Breast epithelium (tissue), 4 donors: ENCODE measurements at places on chromosomes 2 and 18. TPM values are rescaled to one million over a fixed set of nuclear protein-coding genes. Genes with fewer than 3 reads are reported as not detected.
A peak's percentile ranks its signal among the peaks of the same experiment; 100 is the strongest.

DNA sequence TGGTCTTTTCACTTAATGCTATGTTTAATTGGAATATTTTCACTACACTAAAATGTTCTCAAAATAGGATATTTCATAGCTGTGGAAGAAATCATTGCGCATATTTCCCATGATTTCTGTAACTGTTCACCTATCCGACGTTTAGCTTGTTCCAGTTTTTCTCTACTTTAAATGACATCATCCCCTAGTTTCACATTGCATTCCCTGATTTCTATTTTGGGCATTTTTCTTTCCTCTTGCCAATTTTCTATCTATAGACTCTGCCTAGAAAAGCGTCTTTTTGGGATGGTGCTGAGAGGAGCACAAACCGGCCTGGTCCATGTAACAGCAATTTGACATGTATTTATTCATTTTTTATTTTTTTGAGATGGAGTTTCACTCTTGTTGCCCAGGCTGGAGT, 163.4 kb downstream of the SH3RF3 start:
- DNase-seq: no peak

DNA sequence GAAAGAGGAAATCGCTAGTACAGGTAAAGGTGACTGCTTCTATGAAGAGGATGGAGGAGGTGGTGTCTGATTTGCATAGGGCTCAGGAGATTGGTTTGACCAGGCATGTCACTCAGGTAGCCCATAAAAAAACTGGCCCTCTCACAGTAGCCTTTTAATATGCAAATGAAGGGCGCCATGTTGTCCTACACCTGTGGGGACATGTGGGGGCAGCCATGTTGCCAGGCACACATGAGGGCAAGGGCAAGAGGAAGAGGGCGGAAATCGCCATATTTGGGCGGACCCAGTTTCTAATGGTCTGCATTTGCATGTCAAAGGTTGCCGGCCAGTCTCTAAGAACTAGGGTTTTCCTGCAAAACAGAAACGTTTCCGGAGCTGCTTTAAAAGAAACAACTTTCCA, 1330.6 kb downstream of the DSC3 start:
- DNase-seq: no peak

Gene COLEC11
- 0.33 TPM for total RNA-seq

Gene TRABD2A
- 7.4 TPM for total RNA-seq

Gene COL6A3
- 907 TPM for total RNA-seq

- DNase-seq: no peak
Measured at GRCh38 chr2:46256563-46257142, 40.6 kb upstream of the EPAS1 start.

Gene REEP1
- 3.8 TPM for total RNA-seq

DNA sequence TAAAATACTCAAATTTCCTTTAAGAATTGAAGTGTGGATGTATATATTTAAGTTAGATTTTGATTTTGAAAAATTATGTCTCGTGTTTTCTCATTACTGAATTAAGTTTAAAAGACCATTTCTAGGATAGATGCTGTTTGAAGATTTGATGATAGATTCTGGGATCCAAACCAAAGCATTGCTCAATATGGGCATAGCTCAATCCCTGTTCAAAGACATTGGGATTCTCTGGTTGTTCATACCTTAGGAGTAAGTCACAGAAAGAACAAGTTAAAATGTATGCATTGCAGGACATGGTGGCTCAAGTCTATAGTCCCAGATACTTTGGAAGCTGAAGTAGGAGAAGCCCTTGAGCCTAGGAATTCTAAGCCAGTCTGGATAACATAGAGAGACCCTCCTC, 622.3 kb downstream of the ADCYAP1 start:
- no peak for DNase-seq

DNA sequence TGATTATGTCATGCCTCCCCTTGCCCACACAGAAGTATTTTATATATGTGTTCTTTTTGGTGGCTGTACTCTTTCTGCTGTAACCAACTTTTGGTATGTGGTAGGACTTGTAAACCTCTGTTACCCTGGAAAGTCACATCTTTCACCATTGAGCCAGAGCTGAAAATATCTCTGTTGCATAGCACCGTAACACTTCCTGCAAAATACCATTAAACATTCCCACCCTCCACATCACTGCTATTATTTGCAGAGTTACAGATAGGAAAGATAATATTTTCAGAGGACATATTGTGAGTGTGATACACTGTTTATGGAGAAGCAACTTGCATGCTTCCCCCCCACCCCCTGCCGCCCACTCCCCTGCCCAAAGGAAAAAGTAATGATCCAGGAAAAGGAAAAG, 44.8 kb downstream of the CAB39 start:
- no peak for DNase-seq

DNA sequence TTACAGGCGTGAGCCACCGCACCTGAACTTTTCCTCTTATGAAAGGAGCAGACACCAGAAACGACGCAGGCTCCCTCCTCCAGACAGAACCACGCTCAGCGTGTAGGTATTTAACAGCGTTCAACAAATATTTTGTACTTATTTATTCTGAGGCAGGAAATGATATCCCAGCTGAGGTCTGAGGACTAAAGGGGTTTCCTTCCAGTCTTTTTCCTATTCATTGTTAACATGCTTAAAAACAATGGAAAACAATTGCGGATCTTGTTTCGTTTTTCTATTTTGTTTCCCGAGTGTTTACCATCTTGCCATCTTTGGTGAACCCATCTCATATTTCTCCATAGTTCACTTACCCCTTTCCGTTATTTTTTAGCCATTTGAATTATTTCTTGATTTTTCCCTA, 43.7 kb upstream of the FOSL2 start:
- no peak for DNase-seq

Gene GCG
- total RNA-seq: not detected

DNA sequence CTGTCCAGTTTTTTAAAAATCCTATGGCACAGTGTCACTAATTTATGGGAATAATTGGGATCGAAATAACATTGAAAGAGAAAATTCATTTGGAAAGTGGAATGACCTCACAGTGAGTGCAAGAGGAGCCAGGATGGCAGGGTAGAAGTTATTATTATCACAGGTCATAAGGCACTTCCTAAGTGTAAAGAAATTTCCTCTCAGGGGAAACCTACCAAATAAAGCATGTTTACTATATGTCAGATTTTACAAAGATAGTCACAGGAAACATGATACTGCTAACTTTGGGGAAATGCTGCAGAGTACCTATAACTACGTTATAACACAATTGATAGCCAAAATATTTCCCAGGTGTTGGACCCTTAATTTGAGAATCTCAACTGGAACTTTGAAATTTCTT, 226.3 kb upstream of the SMAD7 start:
- no peak for DNase-seq

DNA sequence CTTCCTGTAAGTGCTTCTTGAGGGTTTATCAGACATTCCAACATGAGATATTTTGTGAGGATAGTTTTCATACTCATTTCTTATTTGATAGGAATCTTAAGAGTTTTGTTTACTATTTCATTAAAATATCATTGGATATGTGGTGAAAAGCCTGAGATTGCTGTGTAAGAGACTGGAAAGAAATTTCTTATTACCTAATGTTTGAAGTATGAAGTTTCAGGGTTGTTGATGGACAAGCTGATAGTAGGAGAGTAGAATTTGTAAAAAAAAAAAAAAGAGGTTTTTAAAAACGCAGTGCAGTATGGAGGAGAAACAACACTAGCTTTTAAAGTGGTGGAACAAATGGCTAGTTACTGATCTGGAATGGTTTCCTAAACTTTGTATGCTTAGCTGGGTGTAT, 7.7 kb downstream of the EPB41L5 start:
- no peak for DNase-seq

- peak; percentile 36 for DNase-seq
Measured at GRCh38 chr2:233063976-233064411, 3.9 kb downstream of the INPP5D start.

Gene SLC23A3
- 2.0 TPM for total RNA-seq

DNA sequence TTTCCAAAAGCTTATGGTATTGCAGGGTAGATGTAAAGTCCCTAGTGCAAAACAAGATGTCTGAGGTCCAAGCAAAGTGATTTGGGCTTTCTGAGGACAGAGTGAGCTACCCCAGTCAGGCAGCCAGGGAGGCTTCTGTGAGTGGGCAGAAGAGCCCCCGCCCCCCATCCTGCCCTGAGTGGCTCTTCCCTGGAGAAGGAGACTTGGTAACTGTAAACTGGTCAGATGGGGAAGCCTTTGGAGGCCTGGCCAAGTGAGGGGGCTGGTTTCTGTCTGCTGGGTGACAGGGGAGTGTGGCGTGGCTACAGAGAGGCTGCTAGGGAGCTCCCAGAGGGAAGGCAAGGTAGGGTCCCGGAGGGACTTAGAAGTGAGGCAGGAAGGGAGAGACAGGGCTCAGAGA, 181.3 kb upstream of the HAAO start:
- DNase-seq: no peak

DNA sequence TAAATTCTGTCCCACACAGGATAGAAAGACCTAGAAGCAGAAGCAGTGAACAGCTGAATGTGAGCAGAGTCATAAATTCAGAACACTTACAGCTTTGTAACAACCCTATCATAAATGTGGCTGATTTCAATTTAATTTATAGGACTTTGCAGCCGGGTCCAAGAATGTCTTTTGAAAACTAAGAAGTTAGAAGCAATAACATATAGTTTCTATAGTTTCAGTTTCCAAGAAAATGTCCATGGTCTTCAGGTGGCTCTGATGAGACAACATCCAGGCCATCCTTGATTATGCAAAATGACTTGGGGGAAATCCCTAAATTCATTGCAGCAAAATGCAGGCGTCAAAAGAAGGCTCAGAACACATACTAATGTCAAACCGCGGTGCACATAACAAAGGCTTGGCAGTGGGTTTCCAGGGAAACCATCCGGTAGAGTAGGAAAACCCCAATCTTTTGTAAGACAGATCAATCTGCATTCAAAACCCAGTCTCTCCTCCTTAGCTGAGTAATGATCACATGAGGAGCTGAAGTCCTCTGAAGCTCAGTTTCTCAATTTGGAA, 442.2 kb upstream of the ID2 start:
- DNase-seq: no peak

GRCh38 chr2:241891315-241891987, 21.9 kb downstream of the RTP5 start:
- no peak for DNase-seq

Gene MOCOS
- 5.2 TPM for total RNA-seq

Gene ITGB6
- total RNA-seq: 46.1 TPM
